ENCODE measurements at places on chromosomes 11 and 22.

- no peak for DNase-seq
Observed at GRCh38 chr22:32338757-32339156, 18.9 kb upstream of the RFPL3 start.

DNA sequence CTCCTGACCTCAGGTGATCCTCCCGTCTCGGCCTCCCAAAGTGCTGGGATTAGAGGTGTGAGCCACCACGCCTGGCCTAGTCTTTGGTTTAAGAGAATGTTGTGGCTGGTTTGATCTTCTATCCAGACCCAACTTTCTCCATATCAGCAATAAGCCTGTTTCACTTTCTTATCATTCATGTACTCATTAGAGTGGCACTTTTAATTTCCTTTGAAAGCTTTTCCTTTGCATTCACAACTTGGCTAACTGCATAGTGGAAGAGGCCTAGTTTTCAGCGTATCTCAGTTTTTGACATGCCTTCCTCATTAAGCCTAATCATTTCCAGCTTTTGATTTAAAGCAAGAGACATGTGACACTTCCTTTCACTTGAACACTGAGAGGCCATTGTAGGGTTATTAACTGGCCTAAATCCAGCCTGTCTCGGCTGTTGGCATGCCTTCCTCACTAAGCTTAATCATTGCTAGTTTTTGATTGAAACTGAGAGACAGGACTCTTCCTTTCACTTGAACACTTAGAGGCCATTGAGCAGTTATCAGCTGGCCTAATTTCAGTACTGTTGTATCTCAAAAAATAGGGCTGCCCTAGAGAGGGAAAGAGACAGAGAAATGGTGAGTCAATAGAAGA is 13.1 kb upstream of the RPL3 start:
- no peak for DNase-seq

- DNase-seq, result no peak
Observed at GRCh38 chr11:19342036-19342435, 101.3 kb upstream of the E2F8 start.

GRCh38 chr22:46416891-46417580 is 81.5 kb downstream of the TRMU start:
- no peak for DNase-seq

GRCh38 chr11:12682288-12682687 is 8.1 kb downstream of the TEAD1 start:
- no peak for DNase-seq

- DNase-seq, result peak; percentile 73
Observed at GRCh38 chr11:10742460-10743208, 8.4 kb upstream of the CTR9 start.

- DNase-seq, result peak; percentile 34
Observed at GRCh38 chr22:46815896-46816731, 53.7 kb downstream of the TBC1D22A start.

- DNase-seq, result no peak
Observed at GRCh38 chr11:121300972-121301699, 8.6 kb downstream of the SC5D start.

DNA sequence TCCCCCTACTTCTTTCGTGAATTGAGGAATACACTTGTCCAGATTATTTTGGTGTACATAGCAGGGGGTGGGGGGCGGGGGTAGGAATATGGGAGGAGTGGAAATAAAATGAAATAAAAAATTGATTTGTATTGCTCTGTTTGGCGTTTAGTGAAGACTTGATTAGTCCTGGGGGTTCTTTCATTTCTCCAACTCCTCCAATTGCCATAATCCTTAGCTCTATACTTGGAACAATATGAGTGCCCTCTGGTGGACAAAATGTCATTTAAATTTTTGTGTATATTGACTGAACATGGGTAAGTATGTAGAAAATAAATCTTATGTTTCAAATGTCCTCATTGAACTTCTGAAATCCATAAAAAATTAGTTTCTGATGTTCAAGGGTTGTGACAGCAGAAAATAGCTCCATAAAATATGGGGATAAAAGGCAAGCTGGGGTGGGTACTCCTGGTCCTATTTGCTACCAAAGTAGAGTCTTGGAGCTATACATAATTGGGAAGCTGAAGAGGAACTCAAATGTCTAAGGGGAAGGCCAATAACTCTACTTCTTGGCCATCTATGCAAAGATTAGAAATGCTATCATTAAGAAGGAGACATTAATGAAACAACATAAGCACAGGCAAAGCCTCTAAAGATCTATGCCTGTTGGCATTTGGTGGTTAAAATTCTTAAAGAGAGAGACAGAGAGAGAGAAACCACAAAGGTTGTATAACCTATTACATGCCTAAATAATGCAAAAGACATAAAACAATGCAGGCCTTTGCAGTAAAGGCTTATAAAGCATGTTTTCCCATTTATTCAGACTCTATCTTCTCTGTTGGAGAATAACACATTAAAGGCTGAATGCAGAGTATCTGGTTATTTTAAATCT is 421.6 kb downstream of the METTL15 start:
- peak; percentile 50 for DNase-seq

DNA sequence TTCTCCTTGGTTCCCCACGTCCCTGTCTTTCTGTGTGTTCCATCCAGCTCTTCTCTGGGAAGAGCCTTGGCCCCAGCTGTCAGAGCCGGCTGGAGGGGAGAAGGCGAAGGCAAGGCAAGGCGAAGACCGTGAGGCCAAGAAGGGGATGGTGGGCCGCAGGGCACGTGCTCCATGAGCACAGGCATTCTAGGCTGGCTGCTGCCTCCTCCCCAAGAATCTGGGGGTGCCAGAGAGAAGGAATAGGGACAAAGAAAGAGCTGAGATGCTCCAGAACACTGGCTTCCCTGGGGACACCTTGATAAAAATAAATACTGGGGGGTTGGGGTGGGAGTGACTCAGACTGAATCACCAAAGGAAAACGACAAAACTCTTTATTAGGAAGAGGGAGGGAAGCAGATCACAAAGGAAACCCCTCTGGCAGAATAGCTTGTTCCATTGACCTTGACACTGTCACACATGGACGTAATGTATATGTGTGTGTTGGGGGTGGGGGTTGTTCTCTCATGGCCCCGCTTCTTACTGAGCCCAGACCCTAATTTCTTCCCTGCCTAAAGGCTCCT is 52.5 kb downstream of the NECTIN1 start:
- peak; percentile 52 for DNase-seq

- DNase-seq, result no peak
Observed at GRCh38 chr11:108943853-108944252, 279.0 kb downstream of the DDX10 start.

DNA sequence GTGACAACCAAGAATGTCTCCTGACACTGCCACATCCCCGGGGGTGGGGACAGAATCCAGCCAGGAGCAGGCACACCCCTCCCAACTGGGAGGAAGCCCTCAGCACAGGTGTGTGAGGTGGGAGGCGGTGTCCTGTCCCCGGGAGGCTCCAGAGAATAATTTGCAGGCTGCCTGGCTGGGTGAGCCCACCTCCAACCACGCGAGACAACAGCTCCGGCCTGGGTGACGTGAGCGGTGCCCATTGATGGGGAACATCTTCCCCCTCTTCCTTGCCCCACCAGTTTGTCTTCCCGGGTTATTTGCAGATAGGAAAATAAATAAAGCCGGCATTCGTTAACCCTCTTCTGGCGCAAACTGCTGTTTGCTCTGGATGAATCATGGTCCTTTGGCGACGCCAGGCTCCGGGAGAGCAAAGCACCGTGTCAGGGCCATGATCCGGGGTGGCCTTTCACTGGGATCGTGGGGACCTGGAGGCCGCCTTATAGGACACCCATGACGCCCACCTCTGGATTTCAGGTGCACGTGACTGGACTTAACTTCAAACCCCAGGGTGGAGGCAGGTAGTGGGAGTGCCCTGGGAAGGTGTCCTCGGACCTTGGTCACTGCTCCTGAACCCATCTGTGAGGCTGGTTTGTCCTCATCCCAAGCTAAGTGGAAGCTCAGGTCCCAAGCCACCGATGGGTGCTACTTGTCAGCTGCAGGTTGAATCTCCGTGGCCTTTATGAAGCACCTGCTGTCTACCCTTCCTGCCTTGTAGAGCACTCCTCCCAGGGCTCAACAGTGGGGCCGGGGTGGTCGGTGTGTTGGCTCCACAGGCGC is 13.9 kb downstream of the CCND1 start:
- no peak for DNase-seq

- DNase-seq, result no peak
Observed at GRCh38 chr11:123483058-123483457, 53.0 kb downstream of the GRAMD1B start.

DNA sequence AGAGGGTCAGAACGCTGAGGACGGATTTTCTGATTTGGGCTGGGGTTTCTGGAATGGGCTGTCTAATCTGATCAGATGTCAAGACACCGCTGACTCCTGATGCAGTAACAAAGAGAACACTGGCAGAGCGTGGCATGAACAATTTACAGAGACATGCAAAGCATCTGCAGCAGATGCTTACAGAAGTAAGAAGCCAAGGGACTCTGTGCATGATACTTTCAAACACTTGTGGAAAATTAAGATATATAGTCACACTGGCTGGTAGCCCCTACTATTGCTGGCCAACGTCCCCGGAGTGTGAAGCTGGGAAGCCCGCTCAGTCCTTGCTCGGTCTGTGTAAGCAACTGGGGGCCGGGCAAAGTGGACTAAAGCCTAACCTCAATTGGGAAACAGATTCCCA is 903.7 kb downstream of the BRD1 start:
- DNase-seq, result no peak

DNA sequence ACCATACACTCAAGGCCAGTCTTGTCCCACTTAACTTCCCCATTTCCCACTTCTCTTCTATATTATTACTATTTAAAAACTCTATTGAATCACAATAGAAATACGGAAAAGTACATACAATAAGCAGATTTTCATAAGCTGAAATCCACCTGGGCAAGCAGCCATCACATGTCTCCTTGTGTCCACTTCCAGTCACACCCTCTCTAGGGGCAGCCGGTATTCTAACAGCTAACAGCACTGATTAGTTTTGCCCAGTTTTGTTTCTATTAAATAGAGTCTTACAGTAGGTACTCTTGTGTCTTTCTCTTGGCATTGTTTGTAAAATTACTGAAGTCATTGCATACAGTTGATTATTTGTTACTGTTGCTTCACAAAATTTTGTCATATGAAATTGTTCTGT is 37.8 kb downstream of the PPP6R3 start:
- DNase-seq, result no peak

- DNase-seq, result no peak
Observed at GRCh38 chr11:117601006-117601708, 195.9 kb downstream of the DSCAML1 start.

DNA sequence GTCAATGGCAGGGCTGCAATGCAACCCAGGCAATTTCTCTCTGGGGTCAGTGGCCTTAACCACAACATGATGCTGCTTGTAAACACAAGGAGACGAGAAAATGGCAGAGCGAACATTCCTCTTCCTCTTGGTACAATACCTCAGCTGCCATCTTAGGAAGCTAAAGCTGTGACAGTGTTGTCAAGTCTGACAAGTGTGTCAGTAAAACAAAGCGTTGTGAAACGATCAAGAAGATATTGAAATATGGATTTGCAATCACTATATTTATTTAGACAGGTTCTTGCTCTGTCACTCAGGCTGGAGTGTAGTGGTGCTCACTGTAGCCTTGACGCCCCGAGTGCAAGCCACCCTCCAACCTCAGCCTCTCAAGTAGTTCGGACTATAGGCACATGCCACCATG is 14.5 kb upstream of the USP47 start:
- no peak for DNase-seq

DNA sequence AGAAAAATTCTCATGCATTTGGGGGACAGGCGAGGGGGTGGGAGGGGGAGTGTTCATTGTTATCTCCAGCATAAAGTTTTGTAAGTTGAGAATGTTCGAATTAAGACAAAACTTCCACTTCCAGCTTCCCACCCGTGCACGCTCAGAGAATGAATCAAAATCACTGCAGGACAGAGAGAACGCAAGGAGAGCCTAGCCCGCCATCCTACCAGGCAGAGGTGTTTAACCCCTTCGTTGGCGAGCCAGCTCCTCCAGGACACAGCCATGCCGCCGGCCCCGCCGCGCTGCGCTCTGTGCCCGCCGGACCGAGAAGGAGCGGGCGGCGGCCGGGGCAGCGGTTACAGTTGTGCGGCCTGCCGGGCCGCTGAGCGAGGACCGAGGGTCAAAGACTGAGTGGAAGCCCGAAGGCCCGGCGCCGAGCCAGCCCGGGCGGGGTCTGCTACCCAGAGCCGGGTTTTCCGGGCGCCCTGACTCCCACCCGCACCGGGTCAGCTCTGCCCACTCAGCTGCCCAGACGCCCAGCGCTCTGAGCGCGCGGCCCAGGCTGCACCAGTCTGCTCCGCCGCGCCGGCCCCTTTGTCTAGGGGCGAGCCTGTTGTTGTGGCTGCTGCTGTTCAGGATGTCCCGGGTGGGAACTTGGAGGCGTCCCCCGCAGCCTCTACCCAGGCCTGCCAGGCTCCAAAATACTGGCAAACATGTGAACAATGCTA is at the start of gene NOX4:
Gene NOX4 (minus strand): TSS at position 395 of the 710 bp plus-strand sequence. CDS start 129 bp downstream, at position 266.
- no peak for DNase-seq

GRCh38 chr22:19970479-19971275 is 29.1 kb upstream of the TXNRD2 start:
- DNase-seq, result peak; percentile 76
